8988T (cell line): ENCODE measurements at places on chromosomes 11 and 22.

DNA sequence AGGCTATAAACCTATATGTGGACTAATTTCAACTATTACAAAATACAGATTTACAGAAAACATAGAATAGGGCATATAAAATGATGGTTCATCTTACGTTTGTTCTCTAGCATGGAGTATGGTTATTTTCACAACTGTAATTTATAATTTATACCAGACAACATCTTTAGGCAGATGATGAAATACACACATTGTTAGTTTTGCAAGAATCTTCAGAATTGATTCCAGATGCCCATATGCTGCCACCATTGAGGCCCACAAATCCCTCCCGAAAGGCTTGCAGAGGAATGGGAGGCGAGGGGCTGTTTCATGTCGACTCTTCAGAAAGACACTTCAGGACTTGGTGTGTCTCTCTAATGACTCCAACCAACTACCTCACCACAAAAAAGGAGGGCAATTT lies 6.2 kb downstream of the PTPN5 start:
- no peak for DNase-seq

GRCh38 chr11:61295596-61295926 lies 445 bp upstream of the VWCE start:
- no peak for DNase-seq

- no peak for DNase-seq
Observed at GRCh38 chr11:112364962-112365481, 104.4 kb upstream of the PLET1 start.

DNA sequence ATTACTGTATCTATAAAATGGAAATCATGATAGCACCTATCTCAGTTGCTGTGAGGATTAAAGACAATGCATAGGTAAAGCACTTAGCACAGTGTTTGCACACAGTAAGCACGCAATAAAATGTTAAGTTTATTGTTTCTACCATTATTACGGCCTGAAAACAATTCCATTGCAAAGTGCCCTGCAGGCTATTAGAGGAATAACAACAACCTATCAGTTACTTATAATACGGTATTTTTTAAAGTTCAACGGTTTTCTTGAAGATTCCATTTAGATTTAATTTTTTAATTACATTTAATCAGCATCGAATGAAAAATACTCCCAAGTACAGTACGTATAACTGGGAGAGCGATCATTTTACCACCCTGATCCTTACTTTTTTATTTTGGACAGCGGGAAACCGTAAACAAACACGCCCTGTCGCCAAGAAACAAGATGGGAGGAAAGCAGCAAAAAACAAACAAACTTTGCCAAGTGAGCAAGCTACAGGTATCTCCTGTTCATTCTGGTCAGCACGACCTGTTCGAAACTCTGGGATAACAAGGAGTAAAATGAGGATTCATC lies 893 bp downstream of the SLC36A4 start:
- DNase-seq: no peak

GRCh38 chr11:34604145-34604544 lies 16.7 kb upstream of the EHF start:
- DNase-seq: no peak

GRCh38 chr11:70183483-70184176 lies 19.5 kb upstream of the FADD start:
- no peak for DNase-seq

DNA sequence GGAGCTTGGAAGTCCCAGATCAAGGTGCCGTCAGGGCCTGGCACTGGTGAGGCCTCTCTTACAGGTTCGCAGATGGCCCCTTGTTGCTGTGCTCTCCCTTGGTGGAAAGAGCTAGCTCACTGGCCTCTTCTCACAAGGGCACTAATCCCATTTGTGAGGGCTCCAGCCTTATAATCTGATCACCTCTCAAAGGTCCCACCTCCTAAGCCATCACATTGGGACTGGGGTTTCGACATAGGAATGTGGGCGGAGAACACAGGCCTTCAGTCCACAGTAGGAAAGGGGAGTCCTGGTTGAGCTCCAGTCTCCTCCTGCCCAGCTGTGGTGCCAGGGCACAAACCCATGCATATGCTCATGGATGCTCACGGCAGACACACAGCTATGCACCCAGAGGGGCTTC lies 14.0 kb upstream of the LRRC32 start:
- no peak for DNase-seq

DNA sequence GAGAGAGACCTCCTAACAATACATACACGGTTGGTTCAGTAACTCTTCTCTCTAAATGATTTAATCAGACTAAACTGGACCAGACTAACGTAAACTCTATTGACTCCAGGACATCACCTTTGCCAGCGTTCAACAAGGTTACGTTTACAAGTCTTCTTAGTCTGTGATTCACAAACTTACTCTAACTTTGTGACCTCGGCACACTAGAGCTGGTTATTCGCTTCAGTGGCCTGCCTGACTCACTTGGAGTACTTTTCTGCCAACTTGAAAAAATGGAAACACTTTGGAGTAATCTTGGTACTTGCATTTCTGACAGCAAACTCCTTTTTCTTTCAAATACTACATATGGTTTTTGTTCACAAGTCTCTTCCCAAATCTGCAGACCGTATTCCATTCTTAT lies 26.2 kb downstream of the MTMR2 start:
- no peak for DNase-seq
